Mesenteric fat pad (tissue), 1 donor: ENCODE measurements at places on chromosomes 6 and 20.

DNA sequence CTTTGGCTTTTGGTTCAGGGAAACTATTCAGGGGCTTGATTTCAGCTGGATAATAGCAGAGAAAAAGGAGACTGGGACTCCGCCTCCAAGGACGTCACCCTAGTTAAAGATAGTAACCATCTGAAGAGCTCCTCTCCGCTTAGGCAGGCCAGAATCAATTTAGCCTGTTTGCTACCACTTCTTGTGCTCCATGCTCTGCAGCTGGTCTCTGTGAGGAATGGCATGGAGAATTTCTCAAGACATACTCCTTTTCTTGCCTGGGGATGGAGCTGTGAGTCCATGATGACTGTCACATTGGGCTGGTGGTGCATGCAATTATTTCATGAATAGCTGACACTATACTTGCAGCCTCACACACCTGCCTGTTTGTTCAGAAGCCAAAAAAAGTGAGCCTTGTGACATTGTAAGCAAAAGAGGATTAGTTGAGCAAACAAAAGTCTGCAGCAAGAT lies 61.4 kb downstream of the TXLNB start:
- no peak for DNase-seq

DNA sequence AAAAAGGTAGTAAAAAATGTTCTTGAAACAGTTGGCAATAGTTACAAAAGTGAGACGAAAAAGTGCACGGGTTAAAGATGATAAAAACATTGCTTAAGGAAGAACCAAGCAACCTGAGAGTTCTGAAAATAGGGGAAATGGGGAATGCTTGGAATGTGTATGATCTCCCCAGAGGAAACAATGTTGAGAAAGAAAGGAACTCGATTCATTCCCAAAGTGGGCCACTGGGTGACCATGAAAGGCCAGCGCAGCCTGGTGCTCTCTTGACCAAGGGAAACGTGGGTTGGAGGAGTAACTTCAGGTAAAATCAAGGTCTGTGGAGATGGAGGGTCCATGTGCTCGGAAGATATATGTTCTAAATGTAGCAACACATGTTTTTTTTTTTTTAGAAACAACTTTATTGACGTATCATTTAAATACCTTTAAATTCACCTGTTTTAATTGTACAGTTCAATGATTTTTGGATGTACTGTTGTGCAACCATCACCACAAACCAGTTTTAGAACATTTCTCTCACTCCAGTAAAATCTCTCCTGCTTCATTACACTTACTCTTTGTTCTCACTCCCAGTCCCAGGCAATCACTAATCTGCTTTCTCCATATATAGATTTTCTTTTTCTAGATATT lies 34.5 kb upstream of the CEP85L start:
- no peak for DNase-seq

DNA sequence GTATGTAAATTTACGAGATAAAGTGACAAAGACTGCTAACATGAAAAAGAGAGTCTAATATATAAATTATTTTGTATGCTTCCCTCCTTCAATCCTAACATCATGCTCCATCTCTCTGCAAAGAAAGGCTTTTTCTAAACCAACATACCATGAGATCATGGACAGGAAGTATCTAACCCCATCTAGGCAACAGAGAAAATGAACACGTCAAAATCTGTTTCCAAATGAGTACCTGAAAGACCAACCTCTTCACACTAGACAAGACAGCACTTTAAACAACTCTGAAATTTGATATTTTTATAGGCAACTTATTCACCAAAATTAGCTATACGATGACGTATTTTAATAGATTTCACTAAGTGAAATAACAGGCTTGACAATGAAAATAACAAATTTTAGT lies 54.6 kb downstream of the MAN1A1 start:
- DNase-seq, result no peak

GRCh38 chr6:135181333-135182070 lies 394 bp downstream of the MYB start:
- no peak for DNase-seq

- no peak for DNase-seq
Observed at GRCh38 chr20:16098890-16099639, 474.2 kb downstream of the KIF16B start.

DNA sequence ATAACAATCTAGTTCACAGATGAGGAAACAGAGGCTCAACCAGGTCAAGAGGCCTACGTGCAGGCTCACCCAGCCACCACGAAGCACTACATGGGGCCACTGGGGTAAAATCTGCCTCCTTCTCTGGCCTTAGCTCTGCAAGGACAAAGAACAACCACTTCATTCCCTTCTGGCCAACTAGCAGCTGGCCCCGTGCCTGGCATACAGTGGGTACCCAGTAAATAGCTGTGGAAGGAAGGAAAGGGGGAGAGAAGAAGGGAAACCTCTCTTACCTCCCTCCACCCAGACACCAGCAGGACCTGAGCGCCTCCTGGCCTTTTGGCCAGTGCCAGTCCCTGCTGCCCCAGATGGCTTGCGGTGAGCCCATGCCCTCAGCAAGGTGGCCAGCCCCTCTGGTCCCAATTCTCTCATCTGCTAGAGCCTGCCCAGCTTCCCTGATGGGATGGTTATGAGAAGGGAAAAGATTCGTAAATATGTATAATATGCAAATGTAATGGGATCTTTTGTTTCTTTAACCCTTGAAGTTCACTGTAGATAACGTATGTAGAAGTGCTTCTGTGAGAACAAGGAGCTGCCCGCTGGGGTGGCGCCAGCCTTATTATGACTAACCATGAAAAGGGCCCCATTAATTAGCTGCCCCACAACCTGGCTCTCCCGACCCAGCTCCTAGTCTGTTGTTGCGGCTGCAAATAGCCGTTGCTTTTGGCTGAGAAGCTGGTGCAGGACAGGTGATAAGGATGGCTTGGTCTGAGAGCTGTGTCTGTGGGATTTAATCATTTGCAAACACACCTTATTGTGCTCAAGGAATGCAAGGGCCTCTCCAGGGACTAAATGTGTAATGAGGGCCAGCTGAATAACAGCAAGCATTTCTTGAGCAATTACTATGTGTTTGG lies 62.0 kb downstream of the DLGAP4 start:
- no peak for DNase-seq
